ENCODE measurements at places on chromosomes 2 and 18.
A peak's percentile ranks its signal among the peaks of the same experiment; 100 is the strongest.

DNA sequence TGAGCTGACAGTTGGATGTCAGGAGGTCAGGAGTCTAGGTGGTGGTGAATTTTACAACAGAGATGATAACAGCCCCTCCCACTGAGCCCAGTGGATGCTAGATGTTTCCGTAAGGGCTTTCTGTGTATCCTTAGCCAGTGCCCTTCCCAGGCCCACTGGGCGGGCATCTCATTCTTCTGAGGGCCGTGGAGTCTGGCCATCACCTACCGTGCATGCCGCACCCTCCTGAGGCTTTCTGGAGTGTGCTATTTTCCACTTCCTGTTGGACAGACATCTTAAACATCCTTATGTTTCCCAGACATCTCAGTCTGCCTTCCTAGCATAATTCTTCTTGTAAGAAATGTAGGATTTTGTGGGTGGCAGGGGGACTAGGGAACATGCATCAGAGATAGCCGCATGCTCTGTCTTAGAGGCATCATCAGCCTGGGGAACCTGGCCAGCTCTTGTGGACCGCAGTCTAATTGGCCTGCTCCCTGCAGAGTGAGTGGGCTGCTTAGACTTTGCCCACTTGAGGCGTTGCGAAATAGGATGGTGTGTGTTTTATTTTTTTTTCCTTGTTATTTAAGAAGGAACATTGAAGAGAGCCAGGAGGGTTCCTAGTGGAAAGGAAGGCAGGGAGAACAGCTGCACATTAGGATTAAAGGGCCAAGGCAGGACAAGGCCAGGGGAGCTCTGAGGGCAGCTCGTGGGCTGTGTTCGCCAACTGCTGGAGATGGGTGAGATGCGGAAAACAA, 135.8 kb downstream of the SH3RF3 start:
- no peak for DNase-seq

DNA sequence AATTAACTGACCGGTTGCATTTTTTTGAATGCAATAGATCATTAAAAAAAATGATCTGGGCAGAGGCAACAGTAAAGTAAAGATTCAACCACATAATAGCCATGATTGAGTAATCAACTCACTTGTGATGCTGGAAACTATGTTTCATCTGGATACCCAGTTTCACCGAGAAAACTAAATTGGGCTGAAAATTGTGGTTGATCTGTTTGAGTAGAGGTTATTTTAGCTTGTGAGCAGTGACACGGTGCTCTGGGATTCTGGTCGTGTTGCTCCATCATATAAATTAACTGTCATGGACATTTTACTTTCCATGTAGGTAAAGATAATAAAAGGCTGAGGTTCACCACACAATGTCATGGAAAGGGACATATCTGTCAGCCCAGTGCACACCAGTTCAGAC, 58.7 kb downstream of the CD226 start:
- DNase-seq: no peak

DNA sequence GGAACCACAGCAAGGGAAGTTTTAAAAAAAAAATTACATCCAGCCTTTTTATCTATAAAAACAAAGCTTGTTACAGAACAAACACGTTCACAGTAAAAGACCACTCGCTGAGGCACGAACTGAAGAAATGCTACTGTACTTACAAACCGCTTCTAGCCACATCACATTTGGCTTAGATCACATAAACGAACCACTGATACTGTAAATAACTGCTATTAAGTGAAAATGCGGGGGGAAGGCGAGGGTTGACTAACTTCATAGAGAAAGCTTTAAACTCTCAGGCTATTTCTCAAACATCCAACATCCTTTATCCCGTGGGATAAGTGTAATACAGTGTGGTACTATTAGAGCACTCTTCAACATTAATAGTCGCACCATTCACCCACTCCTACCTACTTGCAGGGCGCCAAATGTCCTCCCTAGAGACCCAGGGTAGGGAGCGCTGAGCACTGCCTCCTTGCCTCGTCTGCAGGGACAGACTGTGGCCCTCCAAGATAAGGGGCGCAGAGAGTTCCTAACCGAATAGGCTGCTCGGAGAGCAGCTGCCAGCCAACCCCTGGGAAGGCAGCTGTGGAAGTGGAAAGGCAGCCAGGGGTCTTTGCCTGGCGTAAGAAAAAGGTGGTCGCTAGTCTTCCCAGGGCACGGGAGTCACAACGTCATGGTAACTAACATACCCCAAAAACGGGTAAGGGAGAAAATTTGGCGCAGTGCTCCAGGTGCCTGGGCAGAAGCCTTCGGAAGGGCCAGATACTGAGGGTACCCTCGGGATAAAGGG, 854 bp downstream of the GPR155 start:
- peak; percentile 33 for DNase-seq

- peak; percentile 37 for DNase-seq
Observed at GRCh38 chr2:189466656-189467055, 25.4 kb downstream of the WDR75 start.

- no peak for DNase-seq
Observed at GRCh38 chr2:106745468-106745867, 140.5 kb downstream of the ST6GAL2 start.

- DNase-seq: no peak
Observed at GRCh38 chr2:47819834-47820233, 36.9 kb downstream of the MSH6 start.

GRCh38 chr18:62612289-62612645, 89.4 kb downstream of the ZCCHC2 start:
- no peak for DNase-seq

Measured in CD4-positive, alpha-beta T cell treated with Interleukin-21 for 1 hour (primary cell).